ENCODE measurements at places on chromosomes 7 and 10.
A peak's percentile ranks its signal among the peaks of the same experiment; 100 is the strongest.

GRCh38 chr10:114719311-114719710 is 61.2 kb upstream of the ABLIM1 start:
- peak; percentile 22 for DNase-seq

DNA sequence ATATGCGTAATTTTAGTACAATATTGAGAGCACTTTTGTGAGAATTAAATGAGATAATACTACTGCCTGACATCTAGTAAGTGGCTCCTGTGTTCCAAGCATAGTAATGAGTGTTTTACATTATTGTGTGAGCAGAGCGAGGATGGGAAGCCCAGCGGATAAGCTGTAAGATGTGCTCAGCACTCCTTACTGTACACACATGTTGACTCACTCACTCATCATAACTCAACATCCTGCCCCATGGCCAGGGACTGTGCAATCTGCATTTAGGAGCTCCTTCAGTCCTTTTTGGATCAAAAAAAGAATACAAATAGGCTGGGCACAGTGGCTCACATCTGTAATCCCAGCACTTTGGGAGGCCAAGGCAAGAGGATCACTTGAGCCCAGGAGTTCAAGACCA is 72.9 kb upstream of the NEBL start:
- no peak for DNase-seq

DNA sequence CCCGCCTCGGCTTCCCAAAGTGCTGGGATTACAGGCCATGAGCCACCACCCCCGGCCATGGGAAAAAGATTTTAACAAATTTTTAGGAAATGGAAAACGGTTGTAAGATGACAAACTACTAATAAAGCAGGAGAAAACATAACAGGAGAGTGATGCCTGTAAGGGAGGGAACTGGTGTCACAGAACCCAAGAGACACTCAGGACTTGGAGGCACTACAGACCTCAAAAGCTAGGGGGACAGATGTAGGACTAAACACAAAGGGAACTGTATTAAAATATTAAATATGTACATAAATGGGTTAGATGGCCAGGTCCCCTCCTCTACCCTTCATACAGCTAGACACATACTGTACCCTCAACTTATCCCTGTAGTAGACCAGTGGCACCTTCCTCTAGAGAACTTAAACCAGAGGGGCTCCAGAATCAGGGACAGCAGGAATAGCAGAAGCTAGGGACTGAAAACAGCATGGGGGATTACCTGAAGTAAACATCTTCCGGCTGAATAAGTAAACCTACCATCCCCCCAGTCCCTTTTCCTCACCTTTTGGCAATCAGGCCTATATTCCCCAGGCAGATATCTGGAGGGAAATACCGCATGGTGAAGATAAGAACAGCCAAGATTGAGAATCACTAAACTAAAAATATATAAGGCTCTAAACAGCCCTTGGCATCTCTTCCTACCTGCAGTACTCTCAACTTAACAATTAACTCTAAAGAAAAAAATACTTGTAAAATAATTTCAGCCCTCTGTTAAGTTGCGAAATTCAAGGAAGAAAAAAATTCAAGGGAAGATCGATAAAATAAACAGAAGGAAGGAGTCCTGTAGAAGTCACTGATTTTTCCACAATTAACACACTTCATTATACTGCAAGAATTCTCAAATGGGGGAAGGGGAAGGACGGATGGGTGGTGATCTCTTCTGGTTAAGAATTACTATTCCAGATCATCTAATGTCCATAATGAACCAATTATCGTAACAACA is 15.5 kb downstream of the TM9SF3 start:
- no peak for DNase-seq

GRCh38 chr10:963655-964054 is 24.6 kb upstream of the GTPBP4 start:
- DNase-seq: no peak

DNA sequence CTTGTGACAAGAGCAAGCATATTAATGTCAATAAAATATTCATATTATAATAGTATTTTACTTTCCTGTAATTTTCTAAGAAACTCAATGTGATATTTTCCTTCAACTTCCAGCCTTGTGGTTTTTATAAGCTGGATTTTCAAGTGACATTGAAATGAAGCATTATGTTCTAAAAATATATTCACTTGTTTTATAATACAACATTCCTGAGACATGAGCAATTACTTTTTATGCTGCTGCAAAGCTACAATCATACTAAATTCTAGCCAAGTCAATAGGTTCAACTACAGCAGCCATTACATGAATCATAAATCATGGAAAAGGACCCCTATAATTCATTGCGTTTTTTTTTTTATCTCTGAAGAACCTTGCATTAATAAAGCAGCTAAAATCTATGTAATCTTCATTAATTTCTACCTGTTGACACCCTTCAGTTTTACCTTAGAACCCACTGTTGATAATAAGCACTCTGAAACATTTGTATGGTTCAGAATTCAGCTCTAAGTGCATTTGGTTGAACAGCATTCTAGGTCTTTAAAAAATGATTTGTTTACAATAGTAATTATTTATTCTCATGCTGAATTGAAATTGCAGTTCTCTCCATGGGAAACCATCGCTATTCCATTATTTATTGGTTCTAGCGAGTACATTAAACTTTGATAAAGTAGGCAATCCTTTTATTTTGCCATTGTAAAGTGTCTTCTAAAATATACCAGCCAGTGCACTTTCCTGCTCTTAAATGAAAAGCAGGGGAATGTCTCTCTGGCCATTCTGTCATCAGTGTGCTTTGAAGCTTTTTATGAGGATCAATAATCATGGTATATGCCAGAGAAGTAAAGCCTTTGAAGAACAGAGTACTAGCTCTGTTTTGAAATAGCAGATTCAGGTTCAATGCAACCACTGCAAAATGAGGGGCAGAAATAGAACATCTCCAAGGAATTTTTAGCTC is 132.6 kb downstream of the GNAT3 start:
- DNase-seq: peak; percentile 29
